Left cardiac atrium (tissue), 4 donors: ENCODE measurements at places on chromosomes 7 and 10. TPM values are rescaled to one million over a fixed set of nuclear protein-coding genes. Genes with fewer than 3 reads are reported as not detected.

Gene HIPK2
- total RNA-seq: 139 TPM

Gene CYP2C19
- total RNA-seq: 0.15 TPM

- no peak for DNase-seq
Observed at GRCh38 chr10:114261076-114261475, 22.0 kb downstream of the VWA2 start.

GRCh38 chr7:54917613-54918391, 101.0 kb upstream of the EGFR start:
- no peak for DNase-seq
